GM04504 (cell line): ENCODE measurements at places on chromosomes 6 and 20.
A peak's percentile ranks its signal among the peaks of the same experiment; 100 is the strongest.

DNA sequence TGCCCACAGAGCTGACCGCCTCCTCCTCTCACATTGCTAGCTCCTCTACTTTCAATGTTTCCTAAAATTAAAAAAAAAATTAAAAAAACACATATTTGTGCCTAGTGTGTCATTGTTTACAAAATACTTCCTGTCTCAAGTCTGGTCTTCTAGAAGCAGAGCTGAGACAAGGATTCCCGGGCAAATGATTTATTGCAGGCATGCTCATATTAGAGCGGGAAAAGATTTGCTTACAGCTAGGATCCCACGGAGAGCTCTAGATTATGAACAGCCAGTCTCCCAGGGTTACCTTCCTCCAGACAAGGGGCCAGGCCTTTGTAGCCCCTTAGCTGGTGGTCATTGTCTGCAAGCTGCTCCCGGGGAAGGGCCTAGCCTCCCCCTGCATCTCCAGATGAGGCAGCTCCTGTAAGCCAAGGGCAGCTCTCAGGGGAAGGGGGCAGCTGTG lies 9.4 kb downstream of the PACSIN1 start:
- DNase-seq = no peak

DNA sequence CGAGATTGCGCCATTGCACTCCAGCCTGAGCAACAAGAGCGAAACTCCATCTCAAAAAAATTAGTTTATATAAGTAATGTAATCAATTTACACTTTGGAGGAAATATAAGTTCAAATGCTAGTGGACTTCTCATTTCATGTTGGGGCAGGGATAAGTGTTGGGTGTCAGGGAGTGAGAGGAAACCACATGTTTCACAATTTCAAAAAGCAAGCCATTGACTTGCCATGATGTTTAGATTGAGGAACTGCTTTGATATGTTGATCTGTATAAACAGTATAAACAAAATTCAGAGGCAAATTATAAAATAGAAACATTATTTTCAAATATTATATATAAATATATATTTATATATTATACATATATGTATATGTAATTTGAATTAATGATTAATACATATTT lies 42.7 kb downstream of the FILIP1 start:
- DNase-seq = no peak

- DNase-seq = no peak
These were observed 324.2 kb upstream of the MAN1A1 start for GRCh38 chr6:119673741-119674140.

DNA sequence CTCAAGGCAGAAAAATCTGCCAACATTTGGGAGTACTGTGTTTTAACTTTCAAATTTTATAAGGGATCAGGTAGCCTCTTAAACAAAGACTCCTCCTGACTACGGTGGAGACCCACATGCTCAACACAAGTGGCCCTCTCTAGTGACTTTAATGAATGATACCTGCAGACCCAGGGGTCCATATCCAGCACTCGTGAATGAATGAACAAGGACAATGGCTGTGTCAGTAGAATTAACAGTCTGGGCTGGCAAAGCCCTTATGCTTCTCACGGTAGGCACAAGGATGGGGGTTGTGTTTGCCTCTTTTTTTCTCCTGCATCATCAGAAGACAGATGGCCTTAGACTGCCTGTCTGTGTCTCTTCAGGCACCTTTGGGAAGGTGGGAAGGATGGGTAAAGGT lies 112.6 kb upstream of the TRAF3IP2 start:
- DNase-seq = no peak

- peak; percentile 87 for DNase-seq
These were observed at the start of gene TMEM14A for GRCh38 chr6:52670502-52671409. Gene TMEM14A (plus strand): TSS chr6:52671113. CDS start chr6:52677103, 5,990 bp downstream.

- DNase-seq = no peak
These were observed 28.2 kb downstream of the TREML4 start for GRCh38 chr6:41256383-41256782.

GRCh38 chr20:22946596-22946995 lies 88.5 kb upstream of the SSTR4 start:
- DNase-seq = no peak

- no peak for DNase-seq
These were observed 4.9 kb upstream of the NELFCD start for GRCh38 chr20:58976061-58976730.

DNA sequence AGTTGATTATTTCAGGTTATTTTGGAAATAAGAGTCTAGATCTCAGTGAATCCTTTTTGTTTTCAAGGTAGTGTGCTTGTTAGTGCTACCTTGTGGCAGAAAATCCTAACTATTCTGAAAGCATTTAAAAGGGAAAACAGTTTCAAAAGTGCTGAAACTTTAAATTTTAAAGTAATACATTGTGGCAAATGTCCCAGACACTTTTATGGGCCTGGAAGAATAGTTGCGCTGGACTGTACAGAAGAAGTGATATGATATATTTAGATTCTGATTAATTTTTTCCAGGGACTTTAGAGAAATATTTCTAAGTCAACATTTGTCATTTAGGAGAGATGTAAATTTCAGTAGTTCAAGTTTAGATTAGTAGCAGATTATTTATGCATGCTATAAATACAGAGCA lies 96.7 kb upstream of the BMP5 start:
- DNase-seq = no peak

DNA sequence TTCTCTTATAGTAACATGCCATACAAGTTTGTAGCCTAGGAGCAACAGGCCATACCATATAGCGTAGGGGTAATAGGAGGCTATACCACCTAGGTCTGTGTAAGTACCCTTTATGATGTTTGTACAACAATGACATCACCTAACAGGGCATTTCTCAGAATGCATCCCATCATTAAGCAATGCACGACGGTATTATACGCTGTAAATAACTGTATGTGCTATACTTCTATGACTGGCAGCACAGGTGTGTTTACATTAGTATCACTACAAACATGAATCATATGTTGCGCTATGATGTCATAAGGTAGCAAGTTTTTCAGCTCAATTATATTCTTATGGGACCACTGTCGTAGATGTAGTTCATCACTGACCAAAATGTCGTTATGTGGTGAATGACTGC lies 31.0 kb downstream of the ADNP start:
- no peak for DNase-seq

- no peak for DNase-seq
These were observed 91.4 kb upstream of the RNF217 start for GRCh38 chr6:124870611-124871459.

DNA sequence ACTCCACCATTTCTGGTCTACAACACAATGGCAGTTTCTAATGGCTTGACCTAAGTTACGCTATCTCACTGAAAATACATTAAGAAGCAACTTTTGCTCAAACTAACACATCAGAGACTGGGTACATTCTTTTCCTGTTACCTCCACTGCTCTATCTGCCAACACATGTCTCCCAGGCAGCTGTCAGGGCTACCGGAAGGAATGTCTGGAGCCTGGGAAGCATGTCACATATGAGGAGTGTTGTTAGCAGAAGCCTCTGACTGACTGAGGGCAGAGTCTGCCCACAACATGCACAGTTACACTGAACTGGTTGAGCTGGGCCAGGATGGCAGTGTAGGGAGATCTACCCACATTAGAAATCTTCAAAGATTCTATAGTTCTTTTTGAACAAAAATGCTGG lies 264.5 kb downstream of the KIF16B start:
- no peak for DNase-seq

DNA sequence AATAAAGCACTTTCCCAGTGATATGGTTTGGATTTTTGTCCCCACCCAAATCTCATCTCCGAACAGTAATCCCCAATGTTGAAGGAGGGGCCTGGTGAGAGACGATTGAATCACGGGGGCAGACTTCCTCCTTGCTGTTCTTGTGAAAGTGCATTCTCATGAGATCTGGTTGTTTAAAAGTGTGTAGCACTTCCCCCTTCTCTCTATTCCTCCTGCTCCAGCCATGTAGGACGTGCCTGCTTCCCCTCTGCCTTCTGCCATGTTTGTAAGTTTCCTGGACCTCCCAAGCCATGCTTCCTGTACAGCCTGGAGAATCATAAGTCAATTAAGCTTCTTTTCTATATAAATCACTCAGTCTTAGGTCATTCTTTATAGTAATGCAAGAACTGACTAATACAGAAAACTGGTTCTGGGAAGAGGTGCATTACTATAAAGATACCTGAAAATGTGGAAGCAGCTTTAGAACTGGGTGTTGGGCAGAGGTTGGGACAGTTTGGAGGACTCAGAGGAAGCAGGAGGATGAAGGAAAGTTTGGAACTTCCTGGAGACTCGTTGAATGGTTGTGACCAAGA lies 7.4 kb downstream of the EPM2A start:
- DNase-seq = no peak
